Neural crest cell (in vitro differentiated cells): ENCODE measurements at places on chromosomes 12 and 14.

DNA sequence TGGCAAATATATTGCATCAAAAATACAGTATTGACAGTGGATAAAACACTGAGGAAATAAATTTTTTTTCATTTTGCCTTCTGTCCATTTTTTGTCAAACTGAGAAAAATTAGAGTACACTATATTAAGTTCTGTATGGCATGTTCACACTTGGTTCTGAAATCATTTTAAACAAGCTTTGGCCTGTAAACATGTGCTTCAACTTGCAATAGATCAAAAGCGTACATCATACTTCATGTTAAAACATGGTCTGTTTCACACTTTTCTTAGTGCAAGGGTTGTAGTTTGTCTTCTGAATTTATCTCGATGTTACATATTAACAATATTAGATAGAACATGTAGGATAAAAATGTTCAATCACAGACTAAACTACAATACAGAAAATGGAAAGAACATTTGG lies 208.0 kb downstream of the PCNX1 start:
- DNase-seq = no peak

GRCh38 chr12:91774434-91774921 lies 371.2 kb downstream of the BTG1 start:
- no peak for DNase-seq

- peak; percentile 20 for DNase-seq
These were observed 107.1 kb downstream of the PLEKHA5 start for GRCh38 chr12:19236656-19237055.

DNA sequence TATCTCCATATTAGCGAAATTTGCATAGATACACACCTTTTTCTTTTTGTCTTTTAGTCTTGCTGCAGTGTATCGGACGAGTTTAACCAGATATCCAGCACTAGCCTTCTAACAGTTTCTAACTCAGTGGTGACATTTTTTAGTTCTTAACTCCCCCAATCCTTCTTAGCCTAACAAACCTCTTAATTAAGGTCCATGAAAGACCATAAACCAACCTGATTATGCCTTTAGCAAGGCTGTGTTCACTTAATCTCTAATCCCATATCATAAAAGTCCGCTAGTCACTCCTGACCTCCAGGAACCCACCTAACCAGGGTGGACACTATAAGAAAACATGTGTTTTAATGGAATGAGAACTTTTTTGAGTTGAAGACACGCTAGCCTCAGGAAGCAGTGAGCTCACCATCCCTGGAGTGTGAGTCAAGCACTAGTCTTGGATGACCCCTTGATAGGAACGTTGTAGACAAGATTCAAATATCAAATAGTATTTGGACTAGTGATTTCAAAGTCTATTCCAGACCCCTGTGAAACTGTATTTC lies 9.5 kb downstream of the CDKN1B start:
- DNase-seq = no peak

DNA sequence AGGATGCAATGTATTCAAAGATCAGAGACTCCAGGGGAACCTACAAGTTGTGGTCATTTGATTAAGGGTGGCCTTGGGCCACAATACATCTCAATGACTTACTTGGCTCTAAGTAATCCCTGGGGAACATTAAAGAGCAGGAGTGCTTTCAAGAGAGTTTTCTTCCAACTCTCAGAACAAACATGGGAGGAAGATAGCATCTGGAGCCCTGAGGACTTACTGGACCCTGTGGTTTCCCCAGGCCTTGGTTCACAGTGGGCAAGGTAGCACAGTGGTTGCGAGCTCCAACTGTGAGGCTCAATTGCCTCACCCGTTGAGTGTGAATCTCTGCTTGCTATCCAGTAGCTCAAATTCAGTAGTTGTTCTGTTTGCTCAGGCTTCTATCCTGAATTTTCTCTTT lies 32.4 kb downstream of the STXBP6 start:
- DNase-seq = no peak
